H7 (cell line): ENCODE measurements at places on chromosomes 2 and 18.

DNA sequence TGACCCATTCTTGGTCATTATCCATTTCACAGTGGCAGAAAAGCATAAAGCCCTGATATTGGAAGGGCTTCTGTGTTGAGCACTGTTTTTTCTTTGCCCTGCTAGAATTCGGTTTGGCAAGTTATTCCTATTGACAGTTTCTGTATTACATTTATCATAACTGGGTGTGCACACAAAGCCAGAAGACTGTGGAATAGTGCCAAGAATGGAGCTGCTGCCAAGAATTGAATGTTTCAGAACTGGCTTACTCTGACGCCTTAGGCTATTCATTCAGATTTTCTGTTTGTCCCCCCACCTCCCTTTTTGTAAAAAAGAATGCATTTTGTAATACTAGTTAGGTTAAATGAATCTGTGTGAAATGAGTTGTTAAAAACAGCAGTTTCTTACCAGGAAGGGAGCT lies 12.7 kb downstream of the KDM3A start:
- no peak for DNase-seq

GRCh38 chr18:61764381-61764780 lies 128.4 kb downstream of the RNF152 start:
- DNase-seq = no peak

DNA sequence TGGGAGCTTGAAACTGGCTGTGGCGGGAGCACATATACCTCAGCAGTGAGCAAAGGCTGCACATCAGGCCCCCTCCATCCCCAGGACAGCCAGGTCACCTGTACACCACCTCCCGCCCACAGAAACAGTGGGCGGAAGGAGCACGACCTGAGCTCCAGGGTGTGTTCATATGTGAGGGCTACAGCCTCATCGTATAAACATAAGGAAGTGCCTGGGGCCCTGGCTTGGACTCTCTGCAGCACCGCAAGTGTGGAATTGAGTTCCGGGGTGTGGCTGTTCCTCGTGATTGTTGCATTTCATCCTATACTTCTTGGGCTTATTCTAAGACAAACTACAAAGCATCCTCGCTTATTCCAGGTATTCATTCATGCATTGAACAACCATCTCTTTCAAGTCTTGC lies 60.1 kb upstream of the TPO start:
- DNase-seq = no peak

DNA sequence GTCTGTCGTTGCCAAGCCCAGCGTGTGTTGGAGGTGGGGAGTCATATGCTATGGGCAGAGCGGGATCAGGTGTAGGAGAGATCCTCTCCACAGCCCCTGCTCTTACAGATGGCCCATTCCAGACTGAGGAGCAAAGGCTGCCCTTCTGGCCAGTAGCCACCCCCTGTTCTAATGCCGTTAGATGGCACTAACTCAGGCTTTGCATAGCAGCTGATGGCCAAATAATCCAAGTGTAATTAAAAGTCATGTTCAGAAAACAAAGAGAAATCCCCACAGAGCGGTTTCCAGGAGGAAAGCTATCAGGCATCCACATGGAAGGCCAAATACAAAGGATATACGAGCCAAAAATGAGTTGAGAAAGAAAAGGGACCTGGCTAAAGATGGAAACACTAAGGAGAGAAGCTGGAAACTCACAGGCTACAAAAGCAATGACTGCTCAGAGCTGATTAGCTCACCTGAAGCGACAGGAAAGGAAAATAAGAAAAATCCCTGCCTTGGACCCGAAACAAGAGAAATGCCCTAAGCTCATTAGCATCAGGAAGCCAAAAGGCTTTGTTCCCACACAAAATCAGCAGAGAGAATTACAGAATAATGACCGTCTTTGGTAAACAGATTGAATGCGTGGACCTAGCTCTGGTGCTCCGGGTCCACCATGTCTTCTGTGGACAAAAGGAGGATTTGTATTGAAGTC lies 1002.4 kb upstream of the KLHL29 start:
- no peak for DNase-seq

DNA sequence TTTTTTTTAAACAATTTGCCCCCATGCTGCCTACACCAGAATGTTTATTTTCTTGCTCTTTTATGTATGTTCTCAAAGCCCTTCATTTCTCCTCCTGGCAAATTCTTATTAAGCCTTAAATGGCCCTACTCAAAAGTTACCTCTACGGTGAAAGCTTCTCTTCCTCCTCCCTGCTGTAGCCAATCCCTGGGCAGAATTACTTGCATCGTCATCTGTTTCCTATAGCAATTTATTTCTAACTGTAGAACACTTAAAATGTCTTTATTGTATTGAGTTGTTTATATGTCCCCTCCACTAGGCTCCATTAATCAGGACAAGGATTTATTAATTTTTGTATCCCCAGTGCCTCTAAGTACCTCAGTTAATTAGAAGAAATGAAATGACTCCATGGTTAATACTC lies 2.5 kb upstream of the RAD51AP2 start:
- no peak for DNase-seq

DNA sequence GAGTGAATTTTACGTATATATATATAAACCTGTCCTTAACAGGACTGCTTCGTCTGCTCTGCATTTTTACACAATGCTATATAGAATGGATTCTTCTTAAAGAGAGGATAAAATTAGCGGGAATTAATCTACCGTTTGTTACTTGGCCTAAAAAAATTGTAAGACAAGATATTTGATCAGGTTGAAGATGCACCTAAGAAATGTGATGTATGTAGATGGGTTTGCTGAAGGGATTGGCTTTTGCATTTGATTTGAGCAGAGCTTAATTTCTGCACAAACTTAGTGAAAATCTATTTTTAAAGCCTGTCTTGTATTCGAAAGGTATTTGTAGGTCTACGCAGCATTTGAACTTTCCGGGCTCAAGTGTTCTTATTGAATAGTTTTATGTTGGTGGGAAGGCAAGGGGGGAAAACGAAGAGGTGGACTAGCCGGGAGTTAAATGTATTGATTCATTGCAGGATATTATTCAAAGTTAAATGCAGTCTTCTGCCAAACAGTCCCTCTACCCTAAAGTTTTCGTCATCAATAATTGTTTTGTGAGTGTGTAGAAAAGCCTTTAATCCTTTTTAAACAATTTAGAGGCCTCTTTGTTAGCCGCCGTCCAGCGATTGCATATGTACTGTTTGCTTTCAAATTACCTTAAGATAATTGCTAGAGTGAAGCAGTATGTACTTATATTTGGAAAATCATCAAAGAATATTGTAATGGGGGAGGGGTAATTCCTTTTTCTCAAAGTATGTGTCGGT lies 1.2 kb downstream of the PPP1CB start:
- DNase-seq = no peak

GRCh38 chr18:32530947-32531651 lies 60.4 kb upstream of the GAREM1 start:
- DNase-seq = no peak
